ENCODE measurements at places on chromosomes 13 and 19.

GRCh38 chr19:37699057-37699456 is 20.5 kb downstream of the ZNF607 start:
- DNase-seq: no peak

GRCh38 chr13:43942286-43942685 is 62.6 kb downstream of the LACC1 start:
- no peak for DNase-seq

- DNase-seq: no peak
These were observed 21.8 kb upstream of the ARGLU1 start for GRCh38 chr13:106589716-106590115.

DNA sequence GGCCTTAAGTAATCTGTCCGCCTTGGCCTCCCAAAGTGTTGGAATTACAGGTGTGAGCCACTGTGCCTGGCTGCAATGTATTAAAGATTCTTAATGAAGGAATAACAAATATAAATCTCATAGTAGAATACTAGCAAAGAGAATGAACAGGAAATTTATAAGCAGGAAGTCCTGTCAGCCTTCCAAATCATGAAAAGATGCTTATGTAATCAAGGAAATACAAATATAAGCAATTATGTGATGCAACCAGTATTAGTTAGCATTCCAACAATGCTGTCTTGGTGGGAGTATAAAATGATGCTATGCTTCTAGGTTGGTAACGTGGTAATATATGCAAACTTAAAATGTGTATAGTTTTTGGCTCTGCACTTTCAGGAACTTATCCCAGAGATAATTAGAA is 133.8 kb downstream of the PDS5B start:
- DNase-seq: no peak

- no peak for DNase-seq
These were observed 121.6 kb upstream of the SPRY2 start for GRCh38 chr13:80462567-80462966.

Measured in stomach (tissue), 19 donors.